ENCODE measurements at places on chromosomes 11 and 22. TPM values are rescaled to one million over a fixed set of nuclear protein-coding genes. Genes with fewer than 3 reads are reported as not detected.

LARGE2 gene
- polyA plus RNA-seq = not detected

GLYAT gene
- 4.9 TPM for polyA plus RNA-seq

LDHAL6A gene
- not detected for polyA plus RNA-seq

KRTAP5-11 gene
- polyA plus RNA-seq = not detected

OR51S1 gene
- polyA plus RNA-seq = not detected

MAPK11 gene
- polyA plus RNA-seq = 47.1 TPM

REXO2 gene
- polyA plus RNA-seq = 142 TPM

F2 gene
- not detected for polyA plus RNA-seq

TOB2 gene
- 48.0 TPM for polyA plus RNA-seq

MAJIN gene
- 0.08 TPM for polyA plus RNA-seq

APOBEC3F gene
- polyA plus RNA-seq = 0.94 TPM

TPBGL gene
- 0.27 TPM for polyA plus RNA-seq

DHCR7 gene
- 12.9 TPM for polyA plus RNA-seq

TREH gene
- 5.7 TPM for polyA plus RNA-seq

GAL gene
- polyA plus RNA-seq = 1.7 TPM

SLC36A4 gene
- polyA plus RNA-seq = 5.1 TPM

NAALAD2 gene
- polyA plus RNA-seq = 4.0 TPM

MRPL17 gene
- polyA plus RNA-seq = 23.4 TPM

SNX19 gene
- polyA plus RNA-seq = 14.2 TPM

FAM83F gene
- 1.2 TPM for polyA plus RNA-seq

HEPN1 gene
- polyA plus RNA-seq = 2.3 TPM

INPP5J gene
- polyA plus RNA-seq = 1.2 TPM

PHOX2A gene
- polyA plus RNA-seq = not detected

ANGPTL5 gene
- polyA plus RNA-seq = 2.1 TPM

PRG2 gene
- 0.13 TPM for polyA plus RNA-seq

DCHS1 gene
- 9.3 TPM for polyA plus RNA-seq

C11orf52 gene
- polyA plus RNA-seq = 22.0 TPM

OR6A2 gene
- polyA plus RNA-seq = not detected

MS4A15 gene
- 0.03 TPM for polyA plus RNA-seq

IGF2 gene
- 31.7 TPM for polyA plus RNA-seq

PARVG gene
- 2.7 TPM for polyA plus RNA-seq

MUC5AC gene
- polyA plus RNA-seq = 0.56 TPM

HSPB2 gene
- 2.0 TPM for polyA plus RNA-seq

APOL5 gene
- not detected for polyA plus RNA-seq

SIK3 gene
- 8.5 TPM for polyA plus RNA-seq

LARGE1 gene
- 7.9 TPM for polyA plus RNA-seq

TM7SF2 gene
- polyA plus RNA-seq = 78.4 TPM

TRIM48 gene
- polyA plus RNA-seq = not detected

CD6 gene
- 0.45 TPM for polyA plus RNA-seq

CATSPERZ gene
- polyA plus RNA-seq = 0.15 TPM

BTBD18 gene
- not detected for polyA plus RNA-seq

C22orf42 gene
- not detected for polyA plus RNA-seq

DGCR6 gene
- polyA plus RNA-seq = 1.5 TPM

DCDC1 gene
- polyA plus RNA-seq = not detected

SNRPD3 gene
- 89.5 TPM for polyA plus RNA-seq

LRRC56 gene
- polyA plus RNA-seq = 0.86 TPM

PTPN5 gene
- 0.16 TPM for polyA plus RNA-seq

OR6T1 gene
- polyA plus RNA-seq = not detected

C22orf15 gene
- polyA plus RNA-seq = not detected

SPON1 gene
- 8.1 TPM for polyA plus RNA-seq

MS4A3 gene
- polyA plus RNA-seq = 1.1 TPM
